ENCODE measurements at places on chromosomes 5 and 9.

GRCh38 chr5:136518174-136518573, 152.8 kb upstream of the TRPC7 start:
- DNase-seq: no peak

GRCh38 chr9:27436234-27436633, 87.9 kb upstream of the IFNK start:
- DNase-seq: no peak

DNA sequence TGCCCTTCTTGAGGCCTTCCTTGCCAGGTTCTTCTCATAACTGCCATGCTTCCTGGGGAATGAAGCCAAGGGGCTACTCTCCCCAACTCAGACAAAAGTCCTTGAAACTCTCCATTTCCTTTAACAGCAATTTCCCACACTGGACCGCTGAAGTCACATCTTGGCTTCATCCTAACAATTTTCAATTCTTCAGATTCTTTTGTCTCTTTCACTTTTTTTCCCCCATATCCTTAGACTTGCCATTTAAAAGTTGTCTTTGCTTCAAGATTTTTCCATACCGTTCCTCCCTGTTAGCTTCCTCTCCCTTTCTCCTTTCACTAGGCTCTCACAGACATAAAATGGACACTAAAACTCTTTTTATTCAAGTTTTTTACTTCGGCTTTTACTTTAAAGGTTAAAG, 93.1 kb upstream of the ITGA1 start:
- no peak for DNase-seq

DNA sequence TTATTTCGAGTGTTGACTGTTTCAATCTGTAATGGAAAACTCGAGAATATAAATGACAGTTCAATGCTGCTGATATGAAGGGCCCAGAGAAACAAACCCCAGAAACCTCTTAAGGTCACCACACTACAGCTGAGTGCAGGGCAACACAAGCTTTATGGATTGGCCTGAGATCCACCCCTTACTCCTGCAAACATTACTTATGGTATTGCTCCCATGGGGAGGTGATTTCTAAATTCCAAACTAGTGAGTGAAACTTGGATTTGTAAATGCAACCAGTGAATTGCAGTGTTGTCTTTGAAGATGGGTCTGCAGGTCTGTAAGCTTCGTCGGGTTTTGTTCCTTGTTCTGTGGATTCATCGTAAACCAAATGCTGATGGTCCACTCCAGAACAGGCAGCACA, 85.4 kb downstream of the NTRK2 start:
- DNase-seq: no peak

- no peak for DNase-seq
Observed at GRCh38 chr5:90477621-90478215, 3.1 kb downstream of the POLR3G start.

- DNase-seq: no peak
Observed at GRCh38 chr9:91415290-91415689, 8.3 kb downstream of the NFIL3 start.

DNA sequence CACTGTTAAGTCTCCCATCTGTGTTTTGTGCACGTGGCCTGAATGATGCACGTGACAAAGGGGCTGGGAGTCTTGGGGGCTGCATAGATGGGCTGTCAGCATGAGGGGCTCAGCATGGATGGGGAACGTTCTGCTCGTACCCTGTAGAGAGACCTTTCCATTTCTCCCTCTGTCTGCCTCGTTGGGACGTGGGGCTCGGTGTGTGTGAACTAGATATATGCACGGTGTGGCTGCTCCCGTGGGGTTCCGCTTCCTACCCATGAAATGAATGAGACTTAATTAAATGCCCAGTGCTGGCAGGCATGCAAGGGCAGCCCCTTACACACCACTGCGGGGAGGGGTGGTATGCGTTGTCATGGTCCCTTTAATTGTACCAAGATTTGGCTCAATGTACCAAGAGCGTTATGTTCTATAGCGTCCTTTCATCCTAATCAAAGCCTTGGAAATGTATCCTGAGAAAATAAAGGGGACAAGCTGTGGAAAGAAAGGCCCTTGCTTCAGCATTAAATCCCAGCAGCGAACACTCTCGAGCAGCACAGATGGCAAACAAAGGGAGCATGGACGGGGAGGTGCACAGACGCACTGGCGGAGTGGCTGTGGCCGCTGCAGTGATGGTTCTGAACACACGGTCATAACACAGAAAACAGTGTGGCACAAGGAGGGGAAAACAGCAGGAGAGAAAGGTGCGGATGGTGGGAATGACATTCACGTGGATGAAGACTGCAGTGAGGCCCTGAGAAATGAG, 66.8 kb downstream of the RASGEF1C start:
- DNase-seq: no peak

DNA sequence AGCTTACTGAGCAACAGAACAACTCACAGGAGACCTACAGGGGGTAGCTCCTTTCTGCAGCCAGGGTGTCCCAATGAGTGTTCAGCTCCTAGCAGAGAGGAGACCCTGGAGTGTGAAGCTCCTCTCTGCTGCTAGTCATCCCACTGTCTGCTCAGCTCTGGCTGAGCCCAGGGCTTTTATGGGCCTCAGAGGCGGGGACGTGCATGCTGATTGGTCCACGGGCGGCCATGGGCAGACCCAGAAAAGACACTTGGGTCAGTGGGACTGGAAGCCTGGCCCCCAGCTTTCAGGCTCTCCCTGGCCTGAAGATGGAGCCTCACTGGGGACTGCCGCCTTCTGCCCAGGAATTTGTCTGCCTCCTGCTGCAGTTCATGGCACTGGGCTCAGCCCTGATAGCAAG, 40.6 kb downstream of the TSPAN17 start:
- DNase-seq: peak; percentile 70

DNA sequence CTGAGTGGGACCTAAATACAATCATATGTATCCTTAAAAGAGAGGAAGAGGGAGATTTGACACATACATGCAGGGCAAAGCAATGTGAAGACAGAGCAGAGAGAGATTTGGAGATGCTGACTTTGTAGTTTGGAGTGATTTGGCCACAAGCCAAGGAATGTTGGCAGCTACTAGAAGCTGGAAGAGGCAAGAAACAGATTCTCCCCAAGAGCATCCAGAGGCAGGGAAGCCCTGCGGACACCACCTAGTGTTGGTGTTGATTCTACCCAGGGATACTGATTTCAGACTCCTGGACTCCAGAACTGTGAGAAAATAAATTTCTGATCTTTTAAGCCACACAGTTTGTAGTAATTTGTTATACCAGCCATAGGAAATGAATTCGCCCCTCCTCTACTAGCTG, 64.9 kb upstream of the OSMR start:
- no peak for DNase-seq

- no peak for DNase-seq
Observed at GRCh38 chr5:171379961-171380360, 7.7 kb upstream of the NPM1 start.

DNA sequence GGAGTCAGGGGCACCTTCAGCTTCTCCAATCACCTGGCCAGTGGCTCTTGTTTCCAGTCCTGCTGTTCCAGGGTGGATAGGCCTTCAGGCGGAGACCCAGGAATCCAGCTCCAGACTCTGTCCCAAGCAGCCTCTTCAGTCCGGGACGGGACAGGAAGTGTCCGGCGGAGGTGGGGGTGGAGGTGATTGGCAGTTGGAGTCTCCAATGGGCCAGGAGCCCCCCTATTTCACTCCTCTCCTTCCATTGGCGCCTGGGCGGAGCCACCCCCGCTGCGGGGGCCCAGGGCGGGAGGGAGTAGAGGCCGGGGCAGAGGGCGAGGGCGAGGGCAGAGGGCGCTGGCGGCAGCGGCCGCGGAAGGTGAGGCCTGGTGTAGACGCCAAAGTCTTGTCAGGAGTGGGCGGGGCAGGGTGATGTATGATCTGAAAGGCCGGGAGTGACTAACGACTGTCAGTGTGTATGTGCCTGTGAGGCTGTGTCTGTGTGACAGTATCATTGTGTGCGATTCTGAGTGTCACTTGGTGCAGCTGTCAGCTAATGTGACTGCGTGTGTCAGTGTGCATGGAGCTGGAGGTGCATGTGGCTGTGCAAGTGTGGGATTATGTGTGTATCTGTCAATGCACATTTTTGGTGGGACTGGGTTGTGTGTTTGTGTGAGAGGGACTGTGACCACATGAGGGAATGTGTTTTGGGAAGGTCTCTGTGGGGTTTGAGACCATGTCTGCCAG, at the start of gene IL11RA:
IL11RA (plus strand) TSS at position 310 of the 726 bp plus-strand sequence. CDS start 3,033 bp downstream, outside the sequence.
- DNase-seq: peak; percentile 91

All from nephron progenitor cell (in vitro differentiated cells).